ENCODE measurements at places on chromosomes 1 and 21. TPM values are rescaled to one million over a fixed set of nuclear protein-coding genes. Genes with fewer than 3 reads are reported as not detected.

DNA sequence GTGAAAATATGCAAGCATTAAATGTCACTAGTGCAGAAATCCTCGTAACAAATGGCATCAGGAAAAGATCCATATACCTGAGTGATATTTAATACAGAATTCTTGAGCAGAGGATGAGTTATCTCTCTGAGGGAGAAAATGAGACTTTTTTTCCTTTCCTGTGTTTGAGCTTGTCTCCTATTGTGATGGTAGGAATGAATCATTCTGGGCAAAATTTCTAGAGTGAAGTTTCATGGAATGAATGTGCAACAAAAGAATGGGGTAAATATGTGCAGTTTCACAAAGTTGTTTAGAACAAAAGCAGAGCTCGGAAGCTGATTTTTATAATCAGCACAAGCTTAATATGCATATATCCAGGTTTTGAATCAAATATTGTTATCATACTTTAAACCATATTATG is 4.6 kb downstream of the CTPS1 start:
- ATAC-seq = no peak

DNA sequence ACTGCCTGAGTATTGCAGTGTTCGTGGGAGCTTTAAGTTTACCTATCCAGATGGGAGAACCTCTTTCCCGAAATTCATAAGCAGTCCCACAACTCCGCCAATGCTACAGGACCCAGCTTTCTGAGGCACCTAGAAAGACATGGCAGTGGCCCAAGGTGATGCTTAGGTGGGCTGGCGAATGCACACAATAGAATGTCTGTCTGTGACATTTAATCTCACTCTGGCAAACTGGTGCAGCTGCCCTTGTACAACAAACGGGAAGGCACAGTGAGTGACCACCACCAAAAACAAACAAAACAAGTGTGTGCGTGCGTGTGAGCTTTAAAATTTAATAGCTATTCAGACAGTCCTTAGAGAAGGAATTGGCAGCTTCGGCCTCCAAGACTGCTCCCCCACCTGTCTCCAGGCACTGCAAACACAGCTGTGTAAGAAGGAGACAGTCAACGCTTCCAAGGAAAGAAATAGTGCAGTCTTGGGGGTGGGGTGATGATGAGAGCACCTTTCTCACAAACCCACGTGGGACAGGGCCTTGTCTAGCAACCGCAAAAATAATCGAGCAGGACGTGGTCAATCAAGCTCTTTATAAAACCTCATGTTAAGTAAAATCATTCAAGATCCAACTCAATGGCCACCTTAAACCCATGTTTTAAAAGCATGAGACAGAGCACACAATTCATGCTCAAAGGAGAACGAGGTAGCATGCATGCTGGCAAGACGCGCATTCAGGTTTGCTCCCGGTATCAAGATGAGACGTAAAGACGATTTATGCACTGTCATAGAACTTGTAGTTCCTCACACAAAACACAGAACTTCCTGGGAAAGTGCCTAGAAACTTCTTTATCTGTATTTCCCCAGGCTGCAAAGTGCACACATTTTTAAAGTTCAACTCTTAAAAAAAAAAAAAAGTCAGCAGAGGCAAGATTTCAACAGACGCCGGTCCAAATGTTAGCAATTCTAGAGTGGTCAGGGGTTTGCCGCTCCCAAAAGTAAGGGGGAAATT is 84.1 kb downstream of the TM2D1 start:
- ATAC-seq = peak; percentile 16

DNA sequence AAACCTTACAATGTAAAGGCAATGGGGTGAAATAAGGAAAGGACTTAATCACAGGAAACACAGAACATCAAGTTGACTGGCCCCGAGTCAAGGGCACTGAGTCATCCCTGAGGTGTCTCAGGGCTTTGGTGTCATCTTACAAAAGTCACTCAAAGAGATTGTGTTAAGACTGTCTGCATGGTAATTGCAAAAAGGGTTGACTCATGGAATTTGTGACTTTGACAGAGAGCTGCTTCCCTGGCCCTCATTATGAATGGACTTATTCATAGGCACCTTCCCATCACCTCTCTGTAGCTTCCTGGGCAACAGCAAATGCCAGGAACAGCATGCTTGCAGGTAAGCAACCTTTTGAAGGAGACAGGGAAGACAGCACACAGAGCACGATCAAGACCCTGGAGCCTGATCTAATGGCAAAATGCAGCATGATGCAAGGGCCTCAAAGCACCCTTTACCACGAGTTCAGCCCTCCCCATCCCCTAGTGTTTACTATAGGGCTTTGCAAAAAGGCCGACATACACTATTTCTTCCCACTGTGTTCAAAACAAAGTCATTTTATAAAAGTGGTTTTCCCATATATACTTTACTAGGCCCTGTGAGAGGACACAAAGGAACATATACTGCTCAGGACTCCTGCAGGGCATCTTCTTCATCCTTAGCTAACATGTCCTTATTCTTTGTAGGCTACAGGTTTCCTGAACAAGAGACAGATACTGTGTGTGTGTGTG is 17.1 kb downstream of the ZP4 start:
- ATAC-seq = no peak

DNA sequence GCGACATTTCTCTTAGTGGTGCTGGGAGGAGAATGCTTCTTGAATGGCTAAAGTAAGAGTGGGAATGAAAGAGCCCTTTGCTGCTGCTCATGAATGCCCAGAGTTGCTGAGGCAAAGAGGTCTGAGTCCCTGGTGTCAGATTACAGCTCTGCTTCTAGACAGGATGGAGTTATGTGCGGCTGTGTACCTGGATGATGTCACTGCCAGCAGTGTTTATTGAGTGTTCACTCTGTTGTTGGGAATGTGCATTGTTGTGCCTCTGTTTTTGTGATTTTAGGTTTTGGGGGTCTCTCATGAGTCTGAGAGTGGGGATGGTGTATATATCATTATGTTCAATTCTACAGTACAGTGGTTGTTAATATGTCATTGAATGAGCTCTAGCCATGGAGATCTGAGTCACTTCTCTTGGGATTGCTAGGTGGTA is 2.7 kb downstream of the CDC14A start:
- ATAC-seq = no peak

DNA sequence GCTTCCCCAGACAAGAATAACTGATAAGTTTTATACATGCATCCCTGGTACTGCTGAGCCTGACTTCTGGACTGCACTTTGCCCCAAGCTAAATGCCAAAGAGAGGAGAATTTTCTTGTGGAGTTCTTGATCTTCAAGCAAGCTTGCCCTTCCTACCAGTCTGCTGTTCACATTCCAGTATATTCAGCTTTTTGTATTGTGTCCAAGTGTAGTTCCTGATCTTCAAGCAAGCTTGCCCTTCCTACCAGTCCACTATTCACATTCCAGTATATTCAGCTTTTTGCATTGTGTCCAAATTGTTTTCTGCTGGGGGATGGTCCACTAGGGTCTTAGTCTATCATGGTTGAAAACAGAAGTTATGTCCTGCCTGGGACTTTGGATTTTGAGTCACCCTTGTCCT is 894 bp upstream of the TSEN15 start:
- ATAC-seq = no peak

- ATAC-seq = no peak
These were observed 128.8 kb upstream of the COA6 start for GRCh38 chr1:234244482-234244881.

GRCh38 chr1:48219803-48220202 is 2.7 kb upstream of the SLC5A9 start:
- no peak for ATAC-seq

GRCh38 chr1:231493421-231494185 is 34.9 kb upstream of the TSNAX start:
- no peak for ATAC-seq

- no peak for ATAC-seq
These were observed 18.0 kb downstream of the ATP1B1 start for GRCh38 chr1:169124459-169124858.

GRCh38 chr1:35615440-35615839 is 25.9 kb downstream of the PSMB2 start:
- ATAC-seq = no peak

DNA sequence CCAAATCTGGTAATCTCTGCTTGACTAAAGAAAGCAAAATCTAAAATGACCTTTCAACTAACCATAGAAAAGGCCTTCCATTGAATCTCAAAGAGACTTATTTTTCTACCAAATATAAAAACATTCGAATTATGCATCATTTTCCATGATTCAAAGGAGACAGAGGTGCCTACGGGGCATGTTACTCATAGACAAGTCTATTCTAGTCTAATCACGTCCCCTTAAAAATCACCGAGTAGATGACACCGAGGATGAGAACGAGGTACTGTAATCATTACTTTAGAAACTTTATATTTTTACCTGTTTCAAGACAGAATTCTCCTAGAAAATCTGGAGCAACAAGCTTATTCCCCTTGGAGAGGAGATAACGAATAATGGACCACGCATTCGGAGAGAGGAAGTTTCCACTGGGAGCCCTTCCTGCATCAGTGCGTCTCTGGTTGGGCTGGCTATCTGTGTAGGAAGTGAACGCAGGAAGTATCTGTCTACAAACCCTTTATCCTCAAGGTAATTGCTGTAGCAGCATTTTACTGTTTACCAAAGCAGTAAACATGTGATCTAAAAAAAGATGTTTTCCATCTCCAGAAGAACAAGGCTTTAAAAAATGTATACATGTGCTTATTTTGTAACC is 9.5 kb downstream of the ERG start:
- ATAC-seq = no peak

The DIO1 gene
- total RNA-seq = not detected

The TMPRSS15 gene
- total RNA-seq = not detected

The SPRR3 gene
- 30.4 TPM for total RNA-seq

The FCRL1 gene
- total RNA-seq = not detected
